ENCODE measurements at places on chromosomes 2 and 18.
A peak's percentile ranks its signal among the peaks of the same experiment; 100 is the strongest.

DNA sequence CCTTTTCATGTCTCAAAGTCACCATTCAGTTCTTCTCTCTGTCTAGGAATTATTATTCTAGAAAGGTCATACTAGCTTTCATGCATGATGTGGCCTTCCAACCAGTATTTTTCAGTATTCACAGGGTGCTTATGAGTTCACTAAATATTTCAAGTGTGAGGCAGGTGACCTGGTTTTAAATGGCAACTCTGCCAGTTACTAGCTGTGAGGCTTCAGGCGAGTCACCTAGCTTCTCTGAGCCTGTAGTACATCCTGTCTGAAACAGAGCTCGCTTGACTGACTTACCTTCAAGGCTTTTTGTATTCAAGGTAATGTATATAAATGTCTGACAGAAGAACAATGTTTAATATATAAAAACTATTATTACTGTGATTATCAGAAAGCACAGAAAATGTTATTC is 19.4 kb upstream of the ACVR1 start:
- DNase-seq = no peak

DNA sequence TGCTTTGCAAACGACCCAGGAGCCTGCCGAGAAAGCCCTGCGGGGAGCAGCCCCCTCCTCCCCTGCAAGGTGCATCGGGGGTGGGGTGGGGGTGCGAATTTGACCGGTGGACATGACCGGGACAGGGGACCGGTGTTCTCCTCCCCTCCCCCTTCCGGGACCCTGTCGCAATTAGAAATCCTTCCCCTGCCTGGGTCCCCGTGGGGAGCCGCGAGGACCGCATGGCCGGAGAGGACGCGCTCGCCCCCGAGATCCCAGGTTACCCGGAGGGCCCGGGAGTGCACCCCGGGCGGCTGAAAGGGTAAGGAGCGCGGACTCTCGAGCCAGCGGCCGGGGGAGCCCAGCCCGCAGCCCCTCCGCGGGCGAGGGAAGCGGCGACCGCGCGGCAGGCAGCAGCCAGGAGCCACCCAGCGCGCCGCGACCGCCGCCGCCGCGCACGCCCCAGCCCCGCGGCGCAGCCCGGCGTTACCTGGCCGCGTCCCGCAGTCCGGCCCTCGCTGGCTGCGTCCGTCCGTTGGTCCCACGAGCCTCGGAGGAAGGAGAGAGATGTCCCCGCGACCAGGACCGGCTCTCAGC is 482 bp downstream of the DLGAP1 start:
- no peak for DNase-seq

DNA sequence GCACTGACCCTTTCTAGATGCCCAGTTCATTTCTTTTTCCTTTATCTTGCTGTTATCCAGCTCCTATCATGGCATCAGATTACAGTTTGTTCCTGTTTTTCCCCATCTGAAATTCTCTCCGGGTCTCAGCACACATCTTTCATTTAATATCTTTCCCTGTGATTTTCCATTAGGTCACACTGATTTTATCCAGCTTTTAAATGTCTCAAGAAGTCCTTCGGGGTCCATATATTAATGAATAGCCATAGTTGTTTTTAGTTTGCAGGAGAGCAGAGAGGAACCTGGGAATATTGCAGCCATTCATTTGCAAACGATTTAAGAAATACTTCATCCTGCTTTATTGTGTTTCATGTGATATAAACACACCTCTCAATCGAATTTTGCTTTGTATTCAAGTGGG is 374.2 kb downstream of the TDRD15 start:
- no peak for DNase-seq

DNA sequence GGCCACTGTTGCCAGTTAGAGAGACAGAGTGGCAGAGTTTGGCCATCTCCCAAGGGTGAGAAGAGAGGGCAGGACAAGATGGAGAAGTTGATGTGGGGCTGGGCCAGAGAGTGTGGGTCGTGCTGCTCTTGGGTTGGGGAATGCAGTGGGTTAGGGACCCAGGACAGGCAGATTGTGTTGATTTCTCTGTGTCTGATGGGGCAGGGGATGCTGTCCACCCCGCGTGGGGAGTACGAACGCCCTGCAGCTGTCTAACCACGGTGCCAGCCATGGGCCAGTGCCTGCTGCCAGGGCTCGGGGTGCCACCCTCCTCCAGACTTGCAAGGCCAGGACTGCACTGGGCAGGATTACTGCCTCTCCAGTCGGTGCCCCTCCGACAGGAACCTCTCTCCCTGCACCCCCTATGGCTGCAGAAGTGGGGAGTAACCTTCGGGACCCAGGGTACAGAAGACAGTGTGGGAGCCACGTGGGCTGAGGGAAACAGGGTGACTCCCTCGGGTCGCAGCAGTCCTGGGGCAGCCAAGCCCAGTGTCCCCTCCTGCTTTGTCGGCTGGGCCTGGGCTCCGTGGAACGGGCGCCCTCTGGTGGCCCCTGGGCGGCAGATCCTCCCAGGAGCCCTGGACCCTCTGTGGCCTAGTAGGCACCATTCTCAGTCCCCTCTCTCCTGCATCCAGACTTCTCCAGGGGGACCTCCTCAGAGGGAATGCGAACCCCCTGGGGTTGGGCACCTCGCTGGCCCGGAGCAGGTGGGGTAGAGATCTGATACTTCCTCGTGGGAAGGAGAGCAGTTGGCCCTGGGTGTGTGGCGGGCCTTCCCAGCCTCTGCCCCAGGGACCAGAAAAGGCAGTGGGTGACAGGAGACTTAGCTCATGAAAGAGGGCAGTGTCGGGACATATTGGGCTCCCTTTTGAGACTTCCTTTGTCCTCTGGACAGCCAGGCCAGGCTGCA is 2.7 kb downstream of the GPC1 start:
- peak; percentile 78 for DNase-seq

DNA sequence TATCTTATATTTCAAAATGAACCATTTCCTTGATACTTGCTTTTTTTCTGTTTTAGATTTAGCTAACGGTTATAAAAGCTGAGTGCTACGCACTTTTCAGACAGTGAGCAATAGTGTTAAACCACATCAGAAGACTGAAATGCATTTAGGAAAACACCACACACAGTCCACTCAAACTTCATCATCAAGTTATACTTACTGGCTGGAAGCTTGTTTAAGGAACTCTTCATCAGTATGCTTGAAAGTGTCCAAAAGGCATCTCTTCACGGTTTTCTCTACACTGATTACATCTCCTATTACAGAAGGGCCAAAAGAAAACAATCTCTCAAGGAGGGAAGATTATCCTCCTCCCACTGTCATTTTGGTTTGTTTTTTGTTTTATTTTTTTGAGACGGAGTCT is 19.7 kb downstream of the ILKAP start:
- no peak for DNase-seq

DNA sequence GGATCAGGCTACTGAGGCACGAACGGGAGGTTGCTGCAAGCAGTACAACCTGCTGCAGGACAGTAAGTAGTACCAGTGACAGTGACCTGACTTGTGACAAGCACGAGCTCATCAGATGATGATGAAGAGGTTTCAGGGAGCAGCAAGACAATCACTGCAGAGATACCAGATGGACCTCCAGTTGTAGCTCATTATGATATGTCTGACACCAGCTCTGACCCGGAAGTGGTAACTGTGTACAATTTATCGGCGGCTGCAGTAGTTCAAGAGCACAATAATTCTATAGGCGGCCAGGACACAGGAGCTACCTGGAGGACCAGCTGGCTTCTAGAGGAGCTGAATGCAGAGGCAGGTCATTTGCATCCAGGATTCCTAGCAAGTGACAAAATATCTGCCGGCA is 64.0 kb upstream of the GULP1 start:
- DNase-seq = no peak

DNA sequence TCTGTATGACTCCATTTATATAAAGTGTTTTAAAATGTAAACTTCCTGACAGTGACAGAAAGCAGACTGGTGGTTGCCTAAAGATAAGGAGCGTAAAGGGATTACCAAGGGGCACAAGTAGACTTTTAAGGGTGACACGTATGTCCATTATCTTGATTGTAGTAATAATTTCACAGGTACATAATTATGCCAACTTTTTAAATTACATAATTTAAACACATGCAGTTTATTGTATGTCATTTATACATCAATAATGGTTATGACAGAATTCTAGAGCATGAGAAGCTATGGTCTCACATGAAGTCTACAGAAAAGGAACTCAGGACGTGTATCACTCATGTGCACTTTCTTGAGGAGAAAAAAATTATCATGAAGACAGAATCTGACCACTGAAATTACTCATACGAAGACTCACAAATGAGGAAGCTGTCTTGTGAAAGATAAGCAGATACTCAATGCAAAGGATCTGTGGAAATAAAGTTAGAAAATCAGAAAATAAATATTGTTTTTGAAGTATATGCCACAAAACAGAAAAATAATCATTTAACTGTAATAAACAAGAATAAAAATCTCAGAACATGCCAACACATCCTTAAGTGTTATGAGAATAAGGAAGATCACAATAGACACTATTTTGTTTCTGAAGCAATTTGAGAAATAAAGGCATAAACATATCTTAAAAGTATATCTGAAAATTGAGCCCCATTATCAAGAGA is 84.4 kb downstream of the TMEM131 start:
- no peak for DNase-seq

DNA sequence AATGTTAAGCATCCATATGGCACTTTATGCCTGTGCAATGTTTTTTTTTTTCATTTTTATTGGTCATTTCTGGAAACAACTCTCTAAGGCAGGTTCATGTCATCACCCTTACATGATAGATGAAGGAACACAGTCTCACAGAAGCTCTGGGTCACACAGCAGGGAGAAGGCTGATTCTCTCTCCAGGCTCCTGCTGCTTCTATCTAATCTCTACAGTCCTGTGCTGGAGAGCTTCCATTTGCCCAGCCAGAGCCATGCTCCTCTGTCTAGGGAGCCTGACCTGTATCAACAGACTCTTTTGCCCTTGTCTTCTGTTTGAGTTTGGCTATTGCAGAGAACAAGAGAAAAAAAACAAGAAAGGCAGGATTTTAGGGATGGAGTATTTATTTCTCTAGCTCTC is 584.8 kb downstream of the MBD2 start:
- DNase-seq = no peak

GRCh38 chr2:174717273-174717672 is 47.0 kb downstream of the CHRNA1 start:
- no peak for DNase-seq

GRCh38 chr2:160491911-160492371 is 1.7 kb downstream of the RBMS1 start:
- DNase-seq = no peak

DNA sequence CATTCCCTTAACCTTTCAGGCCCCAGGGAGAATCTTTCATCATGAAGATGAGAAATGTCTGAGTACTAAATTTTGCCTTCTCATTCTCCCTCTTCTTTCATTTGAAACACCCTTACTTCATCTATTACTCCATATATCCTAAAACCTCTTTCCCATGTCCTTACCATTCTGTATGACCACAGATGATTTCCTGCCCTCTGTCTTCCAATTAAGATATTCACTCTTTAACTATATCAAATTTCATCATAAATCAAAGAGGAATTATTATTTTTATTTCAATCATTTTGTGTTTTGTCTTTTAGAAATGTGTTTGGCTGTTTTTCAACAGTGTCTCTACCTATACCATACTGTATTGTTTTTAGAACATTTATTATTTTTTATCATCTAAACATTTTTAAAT is 964.9 kb upstream of the KLHL29 start:
- no peak for DNase-seq

DNA sequence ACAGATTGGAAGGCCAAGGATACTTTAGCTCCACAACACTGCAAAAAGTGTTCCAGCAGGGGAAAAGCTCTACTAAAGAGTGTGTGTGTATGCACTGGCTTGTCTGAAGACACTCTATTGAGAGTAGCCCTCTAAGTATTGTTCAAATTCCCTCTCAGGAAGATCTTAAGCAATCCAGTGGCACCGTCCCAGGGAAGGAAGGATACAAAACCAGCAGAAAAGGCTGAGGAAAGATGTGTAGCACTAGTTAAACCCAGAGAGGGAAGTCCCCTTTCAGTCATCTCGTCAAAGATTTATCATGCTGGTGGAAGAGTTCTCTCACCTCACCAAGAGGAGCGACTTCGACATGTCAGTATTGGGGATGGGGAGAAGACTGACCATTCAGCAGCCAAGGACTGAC is 50.5 kb downstream of the DHRS9 start:
- no peak for DNase-seq

GRCh38 chr2:20483194-20483895 is 36.5 kb downstream of the RHOB start:
- DNase-seq = no peak

DNA sequence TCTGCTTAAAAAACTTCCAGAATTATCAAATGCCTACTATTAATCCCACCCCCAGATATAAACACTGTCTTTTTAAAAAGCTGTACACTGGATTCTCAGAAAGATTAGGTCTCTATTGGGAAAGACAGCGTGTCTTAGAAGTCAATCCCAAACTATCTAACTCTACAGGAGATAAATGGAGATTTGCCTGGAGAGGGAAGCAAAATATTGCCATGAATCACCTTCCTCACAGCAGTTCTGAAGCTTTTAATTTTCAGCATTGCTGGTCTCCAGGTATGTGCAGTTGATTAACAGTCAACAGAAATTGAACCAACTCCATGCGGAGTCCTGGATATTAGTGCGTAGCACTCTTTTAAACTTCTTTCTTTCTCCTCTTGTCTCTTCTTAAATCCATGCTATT is 122.2 kb downstream of the DSC3 start:
- no peak for DNase-seq

DNA sequence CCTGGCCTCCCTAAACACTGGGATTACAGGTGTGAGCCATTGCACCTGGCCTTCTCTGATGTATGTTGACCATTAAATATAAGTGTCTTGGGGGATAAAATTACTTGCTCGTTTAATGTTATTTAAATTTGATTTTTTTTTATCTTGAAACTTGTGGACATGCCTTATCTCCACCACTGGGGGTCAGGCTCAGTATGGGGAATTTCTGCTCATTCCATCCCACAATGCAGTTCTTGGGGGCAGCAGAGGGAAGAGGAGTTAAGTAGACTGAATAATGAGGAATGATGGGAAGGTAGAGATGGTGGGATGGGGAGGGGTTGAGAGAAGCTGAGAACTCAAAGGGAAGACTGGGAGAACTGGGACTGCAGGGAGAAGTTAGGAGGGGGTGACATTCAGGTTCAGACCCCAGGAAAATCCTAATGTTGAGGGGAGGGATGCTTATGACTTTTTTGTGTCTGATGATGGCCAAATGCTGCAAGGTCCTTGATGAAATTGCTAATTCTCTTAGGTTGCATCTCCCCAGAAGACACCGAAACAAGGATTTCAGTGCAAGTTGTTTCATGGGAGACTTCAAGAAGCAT is 174.2 kb downstream of the MIB1 start:
- DNase-seq = no peak

- no peak for DNase-seq
These were observed 389.0 kb downstream of the SOX11 start for GRCh38 chr2:6080932-6081753.

GRCh38 chr2:154240921-154241379 is 369.2 kb downstream of the GALNT13 start:
- DNase-seq = no peak

GRCh38 chr2:28134262-28134812 is 243.8 kb downstream of the BABAM2 start:
- DNase-seq = no peak

- DNase-seq = no peak
These were observed 82.6 kb downstream of the KLHL29 start for GRCh38 chr2:23467618-23468017.

All from dorsolateral prefrontal cortex (tissue), 122 donors.